ENCODE measurements at places on chromosomes 2 and 18.

- DNase-seq = no peak
These were observed 331.6 kb downstream of the CLIP4 start for GRCh38 chr2:29446847-29447246.

DNA sequence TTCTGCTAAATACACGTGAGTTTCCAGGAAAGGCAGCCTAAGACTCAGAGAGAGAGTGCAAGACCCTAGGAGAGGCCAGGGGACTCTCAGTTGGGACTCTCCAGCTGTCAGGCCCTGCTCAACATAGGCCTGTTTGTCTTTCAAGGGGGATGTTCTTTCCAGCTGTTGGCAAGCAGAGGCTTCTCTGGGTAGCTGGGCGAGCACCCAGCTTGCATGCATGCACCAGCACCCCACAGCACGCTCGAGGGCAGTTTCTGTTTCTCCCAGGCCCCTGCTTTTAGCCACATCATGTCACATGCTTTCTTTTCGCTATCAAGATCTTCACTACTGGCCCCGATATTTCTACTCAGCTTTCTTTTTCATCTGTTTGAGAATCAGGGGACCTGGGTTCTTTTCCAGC lies 479.3 kb upstream of the HS6ST1 start:
- DNase-seq = no peak

- DNase-seq = no peak
These were observed 428.0 kb downstream of the FBXO15 start for GRCh38 chr18:73719611-73720010.

DNA sequence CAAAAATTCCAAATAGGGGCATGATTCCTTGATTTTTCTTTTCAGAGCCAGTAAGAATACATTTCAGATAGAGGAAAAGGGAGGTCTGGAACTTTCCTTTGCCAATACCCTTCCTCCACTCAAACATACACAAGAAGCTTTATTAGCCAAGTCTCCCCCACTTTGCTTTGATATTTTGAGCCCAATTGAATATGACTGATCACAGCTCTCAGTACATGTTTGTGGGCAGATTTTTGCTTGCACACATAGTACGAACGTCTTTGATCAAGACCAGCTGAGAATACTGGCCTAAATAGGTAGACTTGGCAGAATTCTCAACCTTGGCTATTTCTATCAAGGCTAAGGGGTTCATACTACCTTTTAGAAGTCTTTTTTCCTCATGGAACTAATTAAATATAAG lies 148.8 kb upstream of the PGAP1 start:
- DNase-seq = no peak

DNA sequence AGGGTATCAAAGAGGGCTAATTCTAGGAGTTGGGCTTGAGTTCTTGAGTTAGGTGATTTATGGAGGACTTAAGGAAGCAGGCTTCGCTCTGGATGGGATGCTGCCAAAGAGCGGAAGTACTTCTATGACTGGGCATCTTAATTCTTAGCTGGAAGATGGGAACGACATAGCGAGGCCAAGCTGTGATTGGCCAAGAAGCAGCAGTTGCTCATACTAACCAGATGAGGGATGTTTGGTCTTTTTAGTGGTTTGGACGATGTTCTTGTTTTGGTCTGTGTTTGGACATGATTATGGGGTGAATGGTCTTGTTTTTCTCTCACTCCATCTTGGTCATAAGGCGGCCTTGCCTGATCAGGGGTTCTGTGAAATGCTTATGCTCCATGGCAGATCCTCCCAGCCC lies 133.7 kb downstream of the MSH2 start:
- DNase-seq = no peak

All from MV-4-11 (cell line).